ENCODE measurements at places on chromosomes 12 and 14.

GRCh38 chr14:31596342-31597095 lies 35.3 kb downstream of the NUBPL start:
- no peak for DNase-seq

DNA sequence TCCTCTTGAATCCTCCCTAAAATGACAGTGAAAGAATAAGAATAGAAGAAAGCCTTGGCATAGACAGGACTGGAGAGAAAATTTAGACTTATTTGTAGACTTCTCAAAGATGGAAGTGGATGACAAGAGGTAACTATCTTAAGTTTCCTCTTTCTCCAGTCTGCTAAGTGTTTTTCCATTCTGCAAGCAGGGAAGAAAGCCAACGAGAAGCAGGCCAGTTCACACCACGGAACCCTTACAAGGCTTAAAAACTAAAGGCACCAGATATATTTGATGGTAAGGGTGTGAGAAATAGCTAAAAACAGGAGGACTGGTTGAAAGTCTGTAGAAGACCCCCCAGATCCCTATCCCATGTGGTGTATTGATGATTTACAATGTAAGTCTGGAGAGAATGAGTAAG lies 82.9 kb upstream of the GPHB5 start:
- DNase-seq = no peak

- peak; percentile 56 for DNase-seq
These were observed 3.7 kb upstream of the NECAP1 start for GRCh38 chr12:8078398-8078797.

GRCh38 chr12:53510181-53510812 lies 3.0 kb upstream of the NPFF start:
- no peak for DNase-seq

- no peak for DNase-seq
These were observed 47.0 kb downstream of the INTS13 start for GRCh38 chr12:26890784-26891183.

DNA sequence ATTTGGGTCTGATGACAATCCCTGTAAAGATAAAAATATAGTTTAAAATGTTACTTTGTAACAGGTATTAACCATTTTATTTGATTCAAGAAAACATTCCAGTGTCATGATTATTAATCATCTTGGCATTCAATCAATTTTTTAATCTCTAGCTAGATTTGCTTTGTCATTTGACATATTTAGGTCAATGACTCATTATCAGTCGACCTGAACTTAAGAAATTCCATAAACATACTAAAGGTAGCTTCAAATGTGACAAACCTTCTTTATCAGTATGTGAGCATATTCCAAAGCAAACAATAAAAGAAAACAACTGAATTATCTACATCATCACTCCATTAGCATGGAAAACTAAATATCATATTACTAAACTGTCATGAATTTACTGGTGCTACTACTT lies 50.8 kb upstream of the CDKL1 start:
- DNase-seq = no peak

DNA sequence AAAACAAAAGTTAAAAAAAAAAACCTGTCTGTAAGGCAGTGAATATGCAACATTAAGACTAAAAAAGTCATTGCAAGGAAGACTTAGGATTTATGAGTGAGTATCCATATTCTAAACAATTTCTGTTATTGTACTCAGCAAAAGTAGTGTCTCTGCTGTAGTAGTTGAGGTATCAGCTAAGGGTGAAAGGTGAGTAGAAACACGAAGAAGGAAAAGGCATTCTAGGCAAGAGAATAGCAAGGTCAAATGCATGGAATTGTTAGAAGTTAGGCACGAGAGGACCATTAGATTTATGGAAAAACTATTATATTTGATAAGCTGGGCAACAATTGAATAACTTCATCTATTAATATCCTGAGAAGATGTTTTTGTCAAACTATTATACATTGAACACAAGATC lies 1.8 kb downstream of the EID3 start:
- DNase-seq = no peak

GRCh38 chr14:24064091-24064795 lies 7.1 kb upstream of the CPNE6 start:
- DNase-seq = no peak

DNA sequence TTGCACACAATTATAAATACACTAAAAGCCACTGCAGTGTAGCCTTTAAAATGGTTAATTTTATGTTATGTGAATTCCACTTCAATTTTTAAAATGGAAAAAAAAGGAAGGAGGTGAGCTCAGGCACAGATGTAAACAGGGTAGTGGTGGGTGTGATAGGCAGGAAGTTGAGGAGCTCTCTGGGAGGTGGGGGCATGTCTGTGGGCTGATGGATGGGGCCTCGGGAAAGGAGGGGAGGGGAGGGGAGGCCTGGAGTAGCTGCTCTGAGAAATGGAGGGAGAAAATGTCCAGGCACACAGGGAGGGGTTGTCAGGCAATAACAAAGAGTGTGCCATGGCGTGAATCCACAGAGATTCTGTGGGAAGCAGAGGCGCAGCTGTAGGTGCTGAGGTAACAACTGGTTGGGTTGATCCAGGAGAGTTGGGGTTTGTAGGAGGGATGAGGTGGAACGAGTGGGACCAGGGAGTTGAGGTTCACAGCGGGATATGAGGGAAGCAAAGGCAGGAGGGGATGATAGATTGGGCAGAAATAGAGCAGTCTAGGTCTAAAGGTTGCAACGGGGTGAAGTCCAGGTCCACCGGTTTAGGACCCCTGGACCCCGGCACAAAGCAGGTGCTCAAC lies 57.2 kb downstream of the LTBP2 start:
- no peak for DNase-seq

DNA sequence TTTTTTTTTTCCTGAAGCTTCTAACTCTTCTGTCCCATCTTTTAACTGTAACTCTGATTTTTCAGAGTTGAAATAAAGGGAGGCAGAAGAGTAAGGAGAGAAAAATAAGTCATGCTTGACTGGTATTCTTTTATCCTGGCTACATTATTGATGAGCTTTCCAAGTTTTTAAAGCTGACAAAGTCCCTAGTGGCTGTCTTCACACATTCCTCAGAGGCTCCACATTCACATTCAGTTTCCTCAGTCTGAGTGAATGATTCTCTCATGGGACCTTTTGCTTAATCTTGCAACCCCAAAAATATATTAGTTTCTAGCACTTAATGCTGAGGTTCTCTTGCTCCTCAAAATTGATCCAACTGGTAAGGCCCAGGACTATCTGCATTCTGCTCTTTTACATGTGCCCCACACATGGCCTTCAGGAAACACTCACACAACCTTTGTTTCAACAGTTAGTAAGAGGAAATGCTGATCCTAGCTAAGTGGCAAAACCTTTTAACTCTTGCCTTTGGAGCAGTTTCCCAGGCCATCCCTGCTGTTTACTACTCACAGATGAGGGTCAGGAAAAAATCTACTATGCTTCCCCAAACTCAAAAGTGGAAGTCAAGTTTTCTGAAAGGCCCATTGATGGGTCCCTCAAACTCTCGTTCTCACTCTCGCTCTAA lies 61.7 kb upstream of the SLC6A15 start:
- DNase-seq = no peak

DNA sequence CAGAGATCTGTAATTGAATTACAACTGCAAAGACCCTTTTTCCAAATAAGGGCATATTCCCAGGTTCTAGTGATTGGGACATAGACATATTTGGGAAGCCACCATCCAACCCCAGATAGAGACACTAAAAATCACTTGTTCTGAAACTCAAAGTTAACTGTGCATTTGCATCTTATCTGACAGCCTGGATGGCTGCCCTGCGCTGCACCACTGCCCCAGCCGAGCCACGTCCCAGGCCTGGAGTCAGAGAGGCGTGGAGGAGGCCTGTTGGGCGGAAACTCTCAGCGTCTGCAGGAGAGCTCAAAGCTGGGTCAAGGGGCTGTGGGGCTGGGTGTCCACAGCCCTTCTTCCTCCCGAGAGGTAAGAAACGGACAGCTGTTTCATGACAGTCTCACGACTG lies 124.4 kb downstream of the RIMBP2 start:
- DNase-seq = no peak

DNA sequence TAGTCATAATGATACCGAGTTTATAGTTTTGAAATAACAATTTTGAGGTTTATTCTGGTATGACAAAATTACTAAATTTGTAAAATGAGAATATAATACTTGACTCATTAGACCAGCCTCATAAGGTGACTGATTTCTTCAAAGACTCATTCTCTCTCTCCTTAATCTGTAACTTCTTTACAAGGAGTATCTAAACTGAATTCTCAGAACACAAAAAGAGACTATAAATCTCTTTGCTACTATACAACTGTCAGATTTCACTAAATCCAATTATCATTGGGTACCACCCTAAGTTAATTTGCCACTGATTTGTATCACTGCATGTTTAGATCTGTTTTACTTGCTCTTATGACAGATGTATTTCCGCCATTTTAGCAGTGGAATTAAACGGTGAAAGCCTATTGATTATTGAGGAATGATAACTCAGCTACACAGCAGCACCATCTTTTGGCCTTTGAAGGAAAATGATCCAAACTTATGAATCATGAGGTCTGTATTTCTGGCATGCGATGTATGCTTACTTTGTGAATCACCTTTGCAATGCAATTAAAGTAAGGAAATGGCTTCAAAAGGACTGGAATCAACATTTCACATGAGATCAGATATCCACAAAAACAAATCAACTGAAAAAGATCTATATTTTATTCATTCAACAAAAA lies 161.2 kb downstream of the RERGL start:
- peak; percentile 2 for DNase-seq

GRCh38 chr12:25833657-25834056 lies 124.8 kb upstream of the RASSF8 start:
- DNase-seq = no peak

DNA sequence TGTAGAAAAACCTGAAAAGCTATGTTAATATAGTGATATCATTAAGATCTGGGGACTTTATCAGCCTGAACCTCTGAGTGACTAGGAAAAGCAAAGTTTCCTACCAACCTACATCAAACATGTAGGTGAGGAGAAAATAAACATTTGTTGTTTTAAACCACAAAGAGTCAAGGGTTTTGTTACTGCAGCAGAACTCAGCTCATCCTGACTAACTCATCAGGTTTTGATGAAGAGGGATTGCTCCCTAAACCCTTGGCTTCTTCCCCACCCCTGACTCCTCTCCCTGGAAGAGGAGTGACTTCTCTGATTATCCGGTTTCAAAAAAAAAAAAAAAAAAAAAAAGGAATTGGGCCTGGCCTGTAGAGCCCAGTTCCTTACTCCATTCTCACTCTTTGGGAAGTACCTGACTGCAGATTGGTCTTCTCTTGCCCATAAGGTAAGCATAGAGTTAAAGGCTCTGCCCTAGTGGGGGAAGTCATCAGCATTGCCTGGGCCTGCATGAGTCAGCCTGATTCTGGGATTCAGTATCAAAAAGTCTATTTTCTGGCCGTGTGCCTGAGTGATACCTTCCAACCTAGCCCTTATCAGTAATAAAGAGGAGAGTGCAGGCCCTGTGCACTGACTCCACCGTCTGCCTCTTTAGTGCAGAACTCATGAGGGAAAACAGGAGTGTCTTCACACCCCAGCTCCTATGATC lies 16.9 kb downstream of the BDKRB1 start:
- no peak for DNase-seq

GRCh38 chr14:64572386-64573104 lies 22.8 kb downstream of the PPP1R36 start:
- DNase-seq = no peak

DNA sequence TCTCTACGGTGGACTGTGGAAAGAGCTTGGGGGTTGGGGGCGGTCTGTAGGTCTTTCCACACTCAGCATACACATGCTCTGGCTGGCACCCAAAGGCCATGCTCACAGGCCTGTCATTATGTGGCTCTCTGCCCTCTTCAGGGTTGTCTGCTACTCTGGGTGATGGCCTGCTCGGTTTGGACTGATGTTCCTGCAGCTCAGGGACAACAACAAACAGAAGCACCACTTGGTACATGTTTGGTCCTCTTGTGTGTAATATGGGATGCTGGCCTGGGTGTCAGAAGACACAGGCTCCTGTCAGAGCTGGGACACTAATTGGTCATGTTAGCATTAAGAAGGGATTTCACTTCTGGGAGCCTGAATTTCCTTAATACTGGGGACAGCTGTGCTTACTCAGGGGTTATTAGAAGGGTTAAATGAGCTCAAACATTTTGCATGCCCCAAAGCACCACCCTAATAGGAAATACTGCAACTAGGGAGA lies 32.7 kb upstream of the SELPLG start:
- DNase-seq = no peak

- DNase-seq = no peak
These were observed 208.7 kb downstream of the PCNX1 start for GRCh38 chr14:71115821-71116567.

DNA sequence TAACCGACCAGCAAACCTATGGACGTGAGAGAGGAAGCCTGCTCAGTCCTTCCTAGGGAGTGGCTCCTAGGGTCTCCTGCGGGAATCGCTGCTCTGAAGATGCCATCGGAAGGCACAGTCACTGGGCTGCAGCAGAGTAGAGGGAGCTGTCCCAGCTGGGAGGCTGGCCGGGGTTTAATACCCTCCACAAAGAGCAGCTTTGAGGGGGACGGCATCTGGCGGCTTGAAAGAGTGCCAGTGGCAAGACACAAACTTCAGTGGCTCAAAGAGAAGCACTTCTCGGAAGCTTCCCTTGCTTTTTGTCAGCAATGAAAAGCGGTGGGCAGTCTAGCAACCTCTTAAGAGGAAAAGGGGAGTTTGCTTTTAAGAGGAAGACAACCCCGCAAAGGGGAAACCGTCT lies 114.6 kb downstream of the TMEM132C start:
- DNase-seq = no peak

- DNase-seq = no peak
These were observed 68.5 kb upstream of the CSRP2 start for GRCh38 chr12:76947304-76947703.

- DNase-seq = no peak
These were observed 4.9 kb upstream of the MAX start for GRCh38 chr14:65107200-65107599.

- no peak for DNase-seq
These were observed 38.7 kb downstream of the P2RX4 start for GRCh38 chr12:121248622-121249021.

DNA sequence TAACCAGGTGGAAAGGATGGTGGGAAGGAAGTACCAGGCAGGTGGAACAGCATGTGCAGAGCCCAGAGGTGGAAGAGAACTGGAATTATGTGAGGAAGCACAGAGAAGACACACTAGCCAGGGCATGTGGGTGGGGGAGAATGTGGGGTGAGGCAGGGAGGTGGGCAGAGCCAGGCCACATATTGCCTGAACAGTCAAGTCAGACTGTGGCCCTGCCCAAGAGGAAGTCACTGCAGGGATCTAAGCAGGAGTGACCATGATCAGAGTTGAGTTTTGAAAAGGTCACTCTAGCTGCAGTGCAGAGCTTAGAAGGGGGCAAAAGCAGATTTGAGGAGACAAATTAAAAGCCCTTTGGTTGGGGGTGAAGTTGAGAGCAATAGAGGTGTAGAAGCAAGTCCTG lies 114.0 kb upstream of the SLC38A2 start:
- DNase-seq = no peak

Measured in HFF-Myc (cell line).